ENCODE measurements at places on chromosomes 16 and 17. TPM values are rescaled to one million over a fixed set of nuclear protein-coding genes. Genes with fewer than 3 reads are reported as not detected.

DNA sequence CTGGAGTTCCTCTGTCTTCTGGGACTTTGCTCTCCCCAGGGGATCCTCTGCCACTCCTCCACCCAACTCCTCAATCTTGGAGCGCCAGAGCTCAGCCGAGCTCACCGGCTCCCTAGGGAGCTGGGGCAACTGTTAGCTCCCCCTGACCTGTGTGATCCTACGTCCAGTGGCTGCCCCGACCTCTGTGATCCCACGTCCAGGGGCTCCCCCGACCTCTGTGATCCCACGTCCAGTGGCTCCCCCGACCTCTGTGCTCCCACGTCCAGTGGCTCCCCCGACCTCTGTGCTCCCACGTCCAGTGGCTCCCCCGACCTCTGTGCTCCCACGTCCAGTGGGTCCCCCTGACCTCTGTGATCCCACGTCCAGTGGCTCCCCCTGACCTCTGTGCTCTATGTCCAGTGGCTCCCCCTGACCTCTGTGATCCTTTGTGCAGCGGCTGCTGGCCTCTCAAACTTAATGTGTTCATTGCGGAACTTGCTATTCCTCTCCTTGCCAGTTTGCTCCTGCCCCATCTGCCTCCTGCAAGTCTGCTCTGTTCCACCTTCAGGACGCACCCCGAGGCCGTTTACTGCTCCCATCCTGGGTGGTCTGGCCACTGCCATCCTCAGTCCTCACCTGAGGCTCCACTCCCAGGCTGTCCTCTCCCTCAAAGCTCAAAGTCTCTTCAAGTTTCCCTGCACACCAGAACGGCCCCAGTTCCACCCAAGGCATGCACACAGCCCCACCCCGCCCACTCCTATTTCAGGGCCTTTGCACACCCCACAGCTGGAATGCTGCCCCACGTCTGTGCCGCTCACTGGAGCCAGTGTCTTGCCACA, 2.8 kb downstream of the VPS9D1 start:
- DNase-seq = no peak

GRCh38 chr16:9527976-9528375, 436.5 kb downstream of the HAPSTR1 start:
- no peak for DNase-seq

DNA sequence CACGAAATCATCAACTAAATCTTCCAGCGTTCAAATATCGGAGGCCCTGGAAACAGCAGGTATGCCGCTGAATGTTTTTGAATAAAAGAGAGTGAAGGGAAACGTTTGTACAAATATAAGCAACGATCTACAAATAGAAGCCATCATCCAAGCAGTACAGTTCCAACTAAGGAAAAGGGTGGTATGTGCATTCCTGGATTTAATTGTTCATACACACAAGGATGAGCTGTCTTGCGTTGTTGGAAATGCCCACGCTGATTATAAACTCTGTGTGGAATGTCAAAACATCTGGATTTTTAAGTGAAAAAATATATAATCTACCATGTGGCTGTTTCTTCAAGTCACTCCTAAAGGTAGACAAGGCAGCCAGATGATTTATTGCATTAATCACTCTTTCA, 191.8 kb upstream of the HSBP1 start:
- DNase-seq = no peak

Gene PPL
- 33.5 TPM for polyA plus RNA-seq

DNA sequence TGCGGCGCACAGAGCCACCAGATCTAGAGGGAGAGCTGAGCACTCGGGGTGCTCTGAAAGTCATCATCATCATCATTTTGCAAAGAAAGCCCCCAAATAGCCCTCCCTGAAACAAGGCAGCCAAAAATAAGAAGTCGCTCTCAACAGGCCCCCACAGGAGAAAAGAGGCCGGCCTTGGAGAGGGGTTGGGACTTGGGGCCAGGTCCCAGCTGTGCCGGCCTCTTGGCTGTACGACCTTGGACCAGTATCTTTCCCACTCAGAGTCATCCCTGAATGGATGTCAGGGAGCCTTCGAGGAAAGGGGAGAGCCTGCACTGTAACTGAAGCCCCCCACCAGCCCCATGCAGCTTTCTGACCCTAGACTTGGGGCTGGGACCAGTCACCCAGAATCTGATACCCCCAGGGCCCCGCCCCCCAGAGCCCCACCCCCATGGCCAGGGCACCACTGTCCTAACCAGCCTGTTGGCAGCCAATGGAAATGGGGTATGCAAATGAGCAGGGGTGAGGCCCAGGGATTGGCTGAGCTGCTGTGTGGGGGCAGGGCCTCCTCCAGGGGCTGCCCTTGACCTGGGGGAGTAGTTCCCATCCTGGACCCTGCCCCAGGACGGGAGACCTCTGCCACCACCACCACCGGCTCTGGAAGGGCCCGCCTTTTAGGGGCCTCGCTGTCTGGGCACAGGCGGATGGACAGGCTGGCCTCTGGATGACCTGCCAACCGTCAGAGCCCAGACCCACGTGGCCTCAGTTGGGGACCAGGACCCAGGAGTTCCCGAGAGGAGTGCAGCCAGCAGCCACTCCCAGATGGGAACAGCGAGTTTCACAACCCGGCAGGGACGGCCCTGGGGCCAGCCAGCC, 15.4 kb downstream of the ZFPM1 start:
- peak; percentile 49 for DNase-seq

Gene EVPLL
- 0.67 TPM for polyA plus RNA-seq

GRCh38 chr16:67164599-67165061, at the start of gene HSF4:
Gene HSF4 (plus strand): TSS chr16:67164745. CDS start chr16:67164812, 67 bp downstream.
- no peak for DNase-seq

GRCh38 chr16:52418201-52418600, 128.7 kb downstream of the TOX3 start:
- DNase-seq = no peak

DNA sequence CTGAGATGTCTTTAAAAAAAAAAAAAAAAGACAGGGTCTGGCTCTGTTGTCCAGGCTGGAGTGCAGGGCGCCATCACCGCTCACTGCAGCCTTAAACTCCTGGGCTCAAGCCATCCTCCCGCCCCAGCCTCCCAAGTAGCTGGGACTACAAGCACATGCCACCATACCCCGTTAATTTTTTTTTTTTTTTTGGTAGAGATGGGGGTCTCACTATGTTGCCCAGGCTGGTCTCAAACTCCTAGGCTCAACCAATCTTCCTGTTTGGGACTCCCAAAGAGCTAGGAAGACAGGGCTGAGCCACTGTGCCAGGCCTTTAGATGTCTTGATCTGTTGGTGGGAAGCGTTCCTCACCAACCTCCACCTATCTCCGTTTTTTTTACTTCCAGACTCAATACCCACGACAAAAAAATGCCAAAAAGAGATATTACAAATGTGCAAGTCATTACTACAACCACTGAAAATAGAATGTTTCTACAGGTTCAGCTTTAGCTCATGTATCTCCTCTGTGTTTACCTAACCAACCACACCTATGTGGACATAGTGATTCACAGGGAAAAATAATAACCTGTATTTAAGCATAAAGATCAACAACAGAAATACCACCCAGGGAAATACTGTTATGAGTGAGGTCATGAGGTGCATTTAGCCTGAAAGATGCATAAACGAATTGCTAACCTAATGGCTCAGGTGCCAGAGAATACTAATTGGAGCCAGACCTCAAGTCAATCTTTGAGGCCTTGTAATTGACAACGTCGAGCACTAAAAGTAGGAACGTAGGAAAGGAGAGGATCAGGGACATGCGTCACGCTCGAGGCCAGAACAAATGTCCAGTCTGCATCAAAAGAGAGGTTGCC, 22.6 kb downstream of the NACA2 start:
- no peak for DNase-seq

DNA sequence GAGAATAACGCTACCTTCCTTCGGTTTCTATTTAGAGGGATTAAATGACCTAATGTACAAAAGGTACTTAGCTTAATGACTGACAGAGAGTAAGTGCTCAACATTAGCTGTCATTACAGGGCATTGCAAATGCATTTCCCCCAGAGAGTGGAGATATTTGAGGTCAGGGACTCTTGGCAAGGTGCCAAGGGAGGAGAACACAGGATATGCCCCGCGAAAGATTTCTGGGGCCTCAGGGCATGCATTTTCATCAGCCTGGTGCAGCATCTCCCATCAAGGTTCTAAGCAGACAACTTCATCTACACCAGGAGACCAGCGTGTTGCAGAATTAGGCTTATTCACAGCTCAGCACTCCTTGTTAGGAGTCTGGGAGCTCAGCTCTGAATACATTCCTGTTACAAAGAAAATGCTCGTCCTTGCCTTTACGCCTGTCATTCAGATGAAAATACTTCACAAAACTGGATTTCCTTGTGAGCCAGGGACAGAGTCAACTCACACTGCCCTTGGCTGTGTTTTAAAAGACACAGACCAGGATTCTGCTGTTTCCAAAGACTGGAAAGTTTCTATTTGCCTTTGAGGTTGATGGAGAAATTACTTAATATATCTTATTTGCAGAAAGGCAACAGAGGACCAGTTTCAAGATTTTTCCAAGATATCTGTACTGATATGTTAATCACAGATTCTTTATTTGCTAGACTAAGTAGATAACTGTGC, 108.2 kb downstream of the VAT1L start:
- DNase-seq = no peak

Gene CHAD
- polyA plus RNA-seq = 3.6 TPM

DNA sequence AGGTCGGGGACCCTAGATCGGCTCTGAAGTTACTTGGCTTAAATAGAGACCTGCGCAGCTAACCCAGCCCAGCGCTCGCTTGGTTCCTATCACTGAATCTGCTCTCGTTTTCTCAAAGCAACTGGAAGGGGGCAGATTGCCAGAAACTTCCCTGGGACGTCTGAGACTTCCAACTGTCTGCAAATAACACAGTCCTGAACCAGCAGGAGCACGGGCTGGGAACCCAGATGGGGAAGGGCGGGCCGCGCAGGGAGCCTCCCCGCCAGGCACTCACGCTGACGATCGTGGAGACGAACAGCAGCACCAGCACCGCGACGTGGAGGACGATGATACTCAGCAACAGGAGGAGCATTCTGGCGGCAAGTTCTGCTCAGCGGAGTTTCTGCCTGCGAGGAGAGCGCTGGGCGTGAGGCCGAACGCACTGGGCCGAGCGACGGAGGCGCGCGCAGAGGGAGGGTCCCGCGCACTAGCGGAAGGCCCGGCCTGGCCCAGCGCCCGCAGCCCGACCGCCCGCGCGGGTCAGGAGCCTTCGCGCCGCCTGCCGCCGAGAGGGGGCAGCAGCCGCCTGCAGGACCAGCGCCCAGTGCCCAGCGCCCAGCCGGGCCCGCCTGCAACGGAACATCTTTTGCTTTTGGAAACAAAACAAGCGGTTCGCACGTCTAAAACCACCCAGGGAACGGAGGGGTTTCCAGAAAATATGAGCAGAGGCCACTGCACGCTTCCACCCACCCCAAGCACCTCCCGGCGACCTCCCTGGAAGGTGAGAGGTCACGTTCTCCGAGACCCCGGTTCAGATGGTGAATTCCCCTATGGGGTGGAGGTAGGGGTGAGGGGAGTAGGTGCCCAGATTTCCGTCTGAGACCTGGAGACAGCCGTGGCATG, 4.5 kb downstream of the PMP22 start:
- peak; percentile 88 for DNase-seq

GRCh38 chr17:27485125-27485524, 28.9 kb downstream of the KSR1 start:
- no peak for DNase-seq

Gene LHX1
- polyA plus RNA-seq = 116 TPM

Gene SLC16A13
- polyA plus RNA-seq = 5.1 TPM

Gene DPEP2
- polyA plus RNA-seq = 0.75 TPM

GRCh38 chr17:15403276-15403939, 62.0 kb upstream of the TEKT3 start:
- DNase-seq = no peak

Gene CCL5
- polyA plus RNA-seq = 1.4 TPM

All from renal pelvis (tissue), 12 donors.